Left lung (tissue), 14 donors: ENCODE measurements at places on chromosomes 1 and 21. TPM values are rescaled to one million over a fixed set of nuclear protein-coding genes. Genes with fewer than 3 reads are reported as not detected.

- no peak for DNase-seq
Measured at GRCh38 chr1:1181129-1181937, 7.7 kb downstream of the TTLL10 start.

DNA sequence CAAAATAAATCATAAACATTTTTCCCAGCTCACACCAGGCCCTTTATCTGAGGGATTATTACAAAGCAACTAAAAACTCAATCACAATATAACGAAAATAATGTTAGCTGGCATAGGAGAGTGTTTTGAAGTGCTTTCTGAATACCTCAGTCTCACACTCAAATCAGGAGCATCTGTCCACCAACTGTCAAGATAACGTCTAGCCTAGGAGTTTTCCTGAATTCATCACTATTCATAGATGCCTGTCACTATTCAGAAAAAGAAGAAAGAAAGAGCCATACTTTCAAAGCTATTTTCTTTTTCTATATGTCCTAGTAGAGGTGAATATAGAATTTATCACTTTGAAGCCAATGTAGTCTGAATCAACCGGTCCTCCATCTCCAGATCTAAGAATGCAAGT, 127.0 kb downstream of the AKT3 start:
- DNase-seq = no peak

- DNase-seq = no peak
Measured at GRCh38 chr1:106768501-106768900, 288.0 kb upstream of the PRMT6 start.

GRCh38 chr1:30507016-30507312, 216.4 kb downstream of the MATN1 start:
- DNase-seq = no peak

DNA sequence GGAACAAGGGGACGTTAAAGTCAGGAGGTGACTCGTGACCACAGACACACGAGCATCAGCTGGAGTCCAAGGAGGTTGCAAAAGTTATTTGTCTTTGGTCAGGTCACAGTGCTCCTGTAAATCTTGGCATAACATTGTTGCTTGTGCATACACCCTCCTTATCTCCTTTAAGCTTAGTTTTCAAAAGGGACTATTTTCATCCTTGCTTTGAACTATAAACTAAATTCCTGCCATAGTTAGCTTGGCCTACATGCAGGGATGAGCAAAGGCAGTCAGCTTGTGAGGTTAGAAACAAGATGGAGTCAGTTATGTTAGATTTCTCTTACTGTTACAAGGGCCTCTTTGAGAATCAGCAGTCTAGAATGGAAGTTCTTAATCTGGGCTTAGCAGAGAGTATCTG, 28.0 kb upstream of the FASLG start:
- DNase-seq = no peak

The MCOLN2 gene
- polyA plus RNA-seq = 3.5 TPM
